Effector CD4-positive, alpha-beta T cell (primary cell): ENCODE measurements at places on chromosomes 2 and 18.

GRCh38 chr2:195694553-195694952, 37.5 kb downstream of the SLC39A10 start:
- DNase-seq: no peak

DNA sequence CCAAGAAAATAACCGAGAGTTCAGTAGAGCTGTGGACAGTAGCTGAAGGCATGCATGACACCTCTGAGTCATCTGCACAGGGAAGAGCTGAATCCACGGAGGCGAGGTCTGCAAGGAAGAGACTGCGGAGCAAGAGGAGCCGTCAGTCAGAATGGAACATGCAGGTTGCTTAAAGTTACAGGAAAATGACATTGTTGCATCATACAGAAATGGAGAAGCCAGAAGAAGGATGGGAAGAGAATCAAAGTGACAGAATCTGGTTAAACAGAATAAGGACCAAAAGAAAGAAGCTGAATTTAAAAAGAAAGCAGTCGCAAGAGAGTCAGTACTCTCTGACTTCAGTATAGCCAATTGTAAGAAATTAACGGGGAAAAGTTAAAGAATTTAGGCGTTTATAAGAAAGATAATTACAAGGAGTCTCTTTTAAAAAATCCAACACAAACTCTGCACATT, 533.8 kb downstream of the ADCYAP1 start:
- DNase-seq: no peak

GRCh38 chr2:239263669-239264491, 136.9 kb downstream of the HDAC4 start:
- no peak for DNase-seq

- DNase-seq: no peak
These were observed 38.7 kb downstream of the PKDCC start for GRCh38 chr2:42086500-42086953.

DNA sequence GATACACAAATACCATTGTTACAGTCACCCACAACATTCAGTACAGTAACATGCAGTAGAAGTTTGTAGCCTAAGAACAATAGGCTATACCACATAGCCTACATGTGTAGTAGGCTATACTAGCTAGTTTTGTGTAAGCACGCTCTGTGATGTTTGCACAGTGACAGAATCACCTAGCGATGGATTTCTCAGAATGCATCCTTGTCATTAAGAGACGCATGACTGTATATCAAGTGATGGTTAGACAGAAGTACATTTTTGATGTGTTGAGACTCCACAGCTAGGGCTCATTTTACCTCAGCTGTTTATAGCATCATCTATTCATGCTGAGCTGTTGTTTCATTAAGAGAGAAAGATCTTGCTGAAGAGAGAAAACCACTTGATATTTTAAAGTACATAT, 19.4 kb downstream of the PLEKHA3 start:
- DNase-seq: no peak

GRCh38 chr2:170739048-170739447, 23.9 kb downstream of the SP5 start:
- no peak for DNase-seq

DNA sequence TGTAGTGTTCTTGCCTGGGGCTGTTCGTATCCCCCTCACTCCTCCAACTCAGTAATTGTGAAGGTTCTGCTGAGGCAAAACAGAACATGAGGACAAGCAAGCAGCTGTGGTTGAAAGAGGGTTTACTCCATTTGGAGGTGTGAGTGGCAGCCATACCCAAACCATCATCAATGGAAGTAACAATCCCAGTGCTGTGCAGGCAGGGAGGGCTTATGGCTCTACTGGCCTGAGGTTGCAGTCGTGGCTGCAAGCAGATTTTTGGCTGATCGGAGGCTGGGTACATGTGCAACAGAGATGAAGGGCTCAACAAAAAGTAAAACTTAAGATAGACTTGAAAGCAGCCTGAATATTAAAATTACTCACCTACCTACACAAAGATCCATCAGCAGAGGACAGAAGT, 13.2 kb downstream of the SRSF7 start:
- DNase-seq: no peak

DNA sequence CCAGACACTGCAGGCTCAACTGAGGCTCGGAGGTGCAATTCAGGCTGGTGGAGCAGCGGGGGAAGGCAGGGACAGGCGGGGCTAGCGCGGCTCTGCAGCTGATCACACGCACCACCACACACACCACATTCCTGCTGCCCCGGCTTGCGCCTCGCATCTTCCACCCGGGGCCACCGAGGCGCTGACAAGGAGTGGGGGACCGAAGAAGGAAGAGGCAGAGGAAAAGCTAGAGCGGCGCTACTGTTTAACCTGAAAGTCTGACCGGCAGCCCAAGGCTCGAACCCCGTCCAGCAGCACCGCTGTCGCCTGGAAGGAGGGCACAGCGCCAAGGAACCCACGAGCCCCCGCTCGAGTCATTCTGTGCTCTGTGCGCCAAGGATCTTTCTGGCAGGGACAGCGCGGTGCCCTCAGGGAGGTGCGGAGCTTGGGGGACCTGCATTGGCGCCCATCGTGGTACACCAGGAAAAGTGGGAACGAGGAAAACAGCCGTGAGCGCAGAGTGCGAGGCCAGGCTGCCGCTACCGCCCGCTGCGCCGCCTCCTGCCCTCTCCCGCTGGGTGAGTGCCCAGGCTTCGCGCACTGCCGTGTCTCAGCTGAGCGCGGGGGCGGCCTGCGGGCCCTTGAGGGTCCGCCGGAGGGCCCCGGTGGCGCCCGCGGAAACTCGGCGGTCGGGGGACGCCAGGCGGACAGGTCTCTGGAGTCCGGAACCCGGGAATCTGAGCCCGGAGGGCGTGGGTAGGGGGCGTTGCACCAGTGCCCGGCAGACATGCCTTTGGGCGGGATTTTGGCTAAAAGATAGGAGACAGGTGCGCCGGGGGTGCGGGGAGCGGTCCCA, 860 bp upstream of the KCNJ3 start:
- DNase-seq: no peak

DNA sequence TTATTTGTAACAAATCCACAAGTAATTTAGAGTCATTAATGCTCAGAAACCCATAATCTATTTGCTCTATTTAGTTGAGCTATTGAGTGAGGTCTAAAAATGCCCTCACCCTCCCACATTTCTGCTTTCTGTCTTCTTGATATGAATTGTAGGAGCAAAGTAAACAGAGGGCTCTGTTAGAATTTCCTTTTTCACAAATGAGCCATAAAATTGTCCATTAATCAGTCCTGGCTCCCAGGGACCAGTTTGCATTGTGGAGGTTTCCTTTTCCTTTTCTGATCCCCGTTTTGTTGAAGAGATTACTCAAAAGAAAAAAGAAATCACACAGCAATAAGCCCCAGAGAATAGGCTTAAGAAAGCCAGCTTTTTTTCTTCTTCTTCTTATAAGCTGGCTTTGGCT, 476.7 kb downstream of the EPHA4 start:
- no peak for DNase-seq

DNA sequence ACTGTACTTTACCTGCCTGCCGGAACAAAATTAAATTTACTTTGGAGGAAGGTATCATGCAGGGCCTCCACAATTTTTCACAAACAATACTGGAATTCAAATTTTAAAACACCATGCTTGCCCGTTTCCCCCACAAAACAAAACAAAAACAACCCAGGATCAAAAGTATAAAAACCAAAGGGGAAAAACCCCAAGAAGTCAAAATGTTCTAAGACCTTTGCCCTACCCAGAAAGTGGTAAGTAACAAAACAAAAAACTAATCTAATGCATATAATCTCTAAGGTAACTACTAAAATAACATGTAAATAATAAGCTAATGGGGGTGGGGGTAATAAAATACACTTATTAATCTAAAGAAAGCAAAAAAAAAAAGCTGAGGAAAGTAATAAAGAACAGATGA, 60.5 kb downstream of the CUL3 start:
- no peak for DNase-seq

DNA sequence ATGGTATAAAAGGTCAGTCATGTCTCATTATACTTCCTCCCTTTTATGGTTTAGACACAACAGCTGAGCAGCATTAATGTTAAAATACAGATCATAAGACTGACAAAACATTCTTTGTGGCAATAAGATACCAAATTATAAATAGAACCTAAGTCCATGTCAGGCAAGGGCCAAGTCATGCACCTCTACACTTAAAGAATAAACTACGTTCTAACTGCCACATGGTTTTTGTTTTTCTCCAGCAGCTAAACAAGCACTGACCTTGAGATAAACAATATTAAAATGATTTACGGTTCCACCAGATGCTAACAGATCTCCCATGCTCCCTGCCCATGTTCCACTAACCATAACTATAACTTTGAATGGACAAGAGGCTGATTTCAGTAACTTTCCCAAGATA, 368.6 kb upstream of the TFPI start:
- DNase-seq: no peak

- no peak for DNase-seq
These were observed 211.3 kb downstream of the ARL4C start for GRCh38 chr2:234285541-234285940.

DNA sequence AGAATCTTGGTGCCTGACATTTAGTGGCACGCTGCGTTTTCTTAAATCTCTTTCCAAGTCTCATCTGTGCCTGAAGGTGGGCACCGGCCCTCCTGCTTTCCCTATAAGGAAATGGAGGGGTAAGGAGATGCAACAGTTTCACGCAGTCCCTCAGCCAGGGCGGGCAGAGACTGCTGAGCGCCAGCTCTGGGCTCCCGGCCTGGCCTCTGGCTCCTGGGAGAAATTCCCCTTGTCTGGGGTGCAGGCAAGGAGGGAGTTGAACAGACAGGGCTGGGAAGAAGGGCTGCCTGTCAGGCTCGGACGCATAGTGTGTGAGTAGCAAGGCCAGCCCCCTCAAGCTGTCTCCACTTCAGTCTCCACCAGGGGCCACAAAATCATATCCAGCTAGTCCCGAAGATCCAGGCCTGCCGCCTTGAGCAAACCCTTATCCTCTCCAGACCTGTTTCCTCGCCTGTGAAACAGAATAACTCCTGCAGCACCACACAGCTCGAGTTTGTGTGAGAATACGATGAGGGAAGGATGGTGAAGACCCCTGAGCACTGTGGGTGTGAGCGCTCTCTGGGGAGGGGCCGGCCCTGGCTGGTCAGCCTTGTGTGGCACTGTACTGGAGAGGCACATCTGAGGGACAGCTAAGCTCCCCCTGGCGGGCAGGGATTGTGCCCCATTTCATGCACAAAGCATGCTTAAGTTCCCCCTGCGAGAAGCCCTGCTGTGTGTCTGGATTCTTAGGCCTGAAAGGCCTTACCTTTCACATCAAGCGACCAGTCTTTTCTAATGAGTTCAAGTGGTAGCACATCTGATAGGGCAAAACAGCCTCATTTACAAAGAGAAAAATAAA, 33.8 kb downstream of the SDC1 start:
- no peak for DNase-seq

DNA sequence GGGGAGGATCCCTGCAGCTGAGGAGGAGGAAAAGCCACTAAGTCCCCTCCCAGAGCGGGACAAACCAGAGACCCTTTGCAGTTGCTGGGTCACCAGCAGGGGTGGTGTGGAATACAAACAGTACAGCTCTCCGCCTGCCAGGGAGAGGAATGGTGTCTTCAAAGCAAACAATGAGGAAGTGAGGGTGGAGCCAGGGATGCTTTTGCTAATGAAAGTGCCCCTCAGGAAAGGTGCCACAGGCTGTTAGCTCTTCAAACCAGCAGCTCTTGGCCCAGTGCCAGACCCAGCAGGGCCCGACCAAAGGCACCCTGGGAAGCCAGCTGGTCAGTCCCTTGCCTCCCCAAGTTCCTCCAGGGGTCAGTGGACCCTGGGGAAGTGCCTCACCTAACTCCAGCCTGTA, 102.8 kb downstream of the HIBCH start:
- DNase-seq: no peak

DNA sequence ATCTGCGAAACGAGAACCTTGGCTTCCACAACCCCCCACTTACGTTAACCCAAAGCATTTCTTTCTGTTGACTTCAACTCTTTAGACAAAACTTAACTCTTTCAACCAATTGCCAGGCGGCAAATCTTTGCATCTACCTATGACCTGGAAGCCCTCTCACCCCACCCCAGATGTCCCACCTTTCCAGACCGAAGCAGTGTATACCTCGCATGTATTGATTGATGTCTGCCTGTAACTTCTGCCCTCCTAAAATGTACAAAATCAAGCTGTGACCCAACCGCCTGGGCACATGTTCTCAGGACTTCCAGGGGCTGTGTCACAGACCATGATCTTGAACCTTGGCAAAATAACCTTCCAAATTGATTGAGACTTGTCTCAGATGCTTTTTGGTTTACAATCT, 12.3 kb downstream of the AQP12B start:
- DNase-seq: no peak
